ENCODE measurements at places on chromosomes 5 and 9. TPM values are rescaled to one million over a fixed set of nuclear protein-coding genes. Genes with fewer than 3 reads are reported as not detected.

GRCh38 chr5:76643371-76643770 lies 20.2 kb upstream of the F2RL2 start:
- no peaks in the 10 kb centered on the region for H3K36me3 ChIP-seq
- H3K4me3 ChIP-seq: no peak overlapping the region
- H3K4me1 ChIP-seq: peaks cover 4% of the 10 kb centered on the region
- H3K27ac ChIP-seq: no peak overlapping the region
- no peaks in the 10 kb centered on the region for H3K27me3 ChIP-seq

DNA sequence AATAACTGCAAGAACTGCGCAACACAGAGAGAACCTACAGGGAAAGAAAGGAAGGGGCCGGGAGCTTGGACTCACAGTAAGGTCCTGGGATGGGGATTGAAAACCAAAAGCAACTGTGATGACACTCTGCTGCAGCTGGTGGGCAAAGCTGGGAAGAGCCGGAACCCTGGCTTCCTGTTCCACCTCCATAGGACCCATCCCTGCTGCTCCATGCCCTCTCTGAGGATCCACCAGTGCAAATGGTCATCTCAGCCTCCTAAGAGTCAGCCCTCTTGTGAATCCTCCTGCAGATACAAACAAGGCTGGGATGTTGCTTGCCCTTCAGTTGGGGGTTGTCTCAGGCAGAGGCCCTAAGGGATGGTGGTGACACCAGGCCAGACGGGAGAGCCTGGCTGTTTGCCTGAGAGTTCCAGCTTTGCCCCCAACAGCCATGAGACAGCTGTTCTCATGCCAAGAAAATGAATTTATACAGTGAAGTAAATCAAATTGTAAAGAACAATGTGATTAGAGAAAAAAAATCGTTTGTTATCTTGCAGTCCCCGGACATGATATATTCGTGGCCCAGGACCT lies 90.8 kb downstream of the TENT4A start:
- no peaks in the 10 kb centered on the region for H3K36me3 ChIP-seq
- H3K4me3 ChIP-seq: no peak overlapping the region
- DNase-seq: no peak

- H3K27me3 ChIP-seq: no peaks in the 10 kb centered on the region
- H3K4me1 ChIP-seq: no peaks in the 10 kb centered on the region
- H3K36me3 ChIP-seq: no peaks in the 10 kb centered on the region
- H3K4me3 ChIP-seq: no peak overlapping the region
Measured at GRCh38 chr5:27234916-27235315, 196.5 kb upstream of the CDH9 start.

DNA sequence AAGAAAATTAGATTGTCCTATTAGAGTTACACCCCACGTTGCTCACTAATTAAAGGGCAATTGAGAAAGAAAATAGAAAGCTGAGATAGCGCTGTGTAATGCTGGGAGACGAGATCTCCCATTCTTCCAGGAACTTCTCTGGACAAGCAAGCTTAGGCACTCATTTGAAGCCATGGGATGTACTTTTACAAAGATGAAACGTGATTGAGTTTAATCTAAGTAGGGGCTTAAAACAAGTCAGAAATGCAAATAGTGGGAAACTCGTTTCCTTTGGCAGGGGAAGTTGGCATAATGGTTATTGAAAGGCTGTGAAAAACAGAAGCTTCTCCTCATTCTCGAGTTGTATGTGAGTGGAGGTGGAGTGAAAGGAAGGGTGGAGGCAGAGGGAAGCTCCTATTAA lies 3.7 kb downstream of the PRDM6 start:
- DNase-seq: peak; percentile 69
- H3K27ac ChIP-seq: peak overlapping the region; percentile 72
- H3K36me3 ChIP-seq: peaks cover 2% of the 10 kb centered on the region
- peaks cover 13% of the 10 kb centered on the region for H3K4me1 ChIP-seq
- H3K4me3 ChIP-seq: peak overlapping the region; percentile 90

- no peaks in the 10 kb centered on the region for H3K36me3 ChIP-seq
- DNase-seq: peak; percentile 79
- H3K4me3 ChIP-seq: no peak overlapping the region
- H3K27ac ChIP-seq: no peak overlapping the region
Measured at GRCh38 chr9:34430843-34431437, 27.4 kb downstream of the FAM219A start.

- no peak for DNase-seq
- no peaks in the 10 kb centered on the region for H3K36me3 ChIP-seq
- no peak overlapping the region for H3K27ac ChIP-seq
Measured at GRCh38 chr9:135997090-135998015, 36.2 kb upstream of the UBAC1 start.

- H3K36me3 ChIP-seq: no peaks in the 10 kb centered on the region
- no peak overlapping the region for H3K4me3 ChIP-seq
- H3K27ac ChIP-seq: no peak overlapping the region
Measured at GRCh38 chr5:111976705-111977435, 219.9 kb upstream of the NREP start.

TRIM23 gene
- 48.6 TPM for total RNA-seq

SV2C gene
- total RNA-seq: not detected

NEUROG1 gene
- not detected for total RNA-seq

HAPLN1 gene
- not detected for total RNA-seq
